ENCODE measurements at places on chromosomes 2 and 18. TPM values are rescaled to one million over a fixed set of nuclear protein-coding genes. Genes with fewer than 3 reads are reported as not detected.

MIB1 gene
- total RNA-seq: 45.0 TPM

COL6A3 gene
- total RNA-seq: 7.9 TPM

TSPYL6 gene
- total RNA-seq: not detected

CD8A gene
- 2.8 TPM for total RNA-seq

FASTKD1 gene
- total RNA-seq: 61.9 TPM

SS18 gene
- total RNA-seq: 75.2 TPM

LRRC30 gene
- not detected for total RNA-seq

KCNF1 gene
- total RNA-seq: not detected

SLC9A4 gene
- total RNA-seq: 0.09 TPM

KIF1A gene
- total RNA-seq: 0.97 TPM

ZNF396 gene
- total RNA-seq: 0.25 TPM

BMP10 gene
- total RNA-seq: not detected

ITGA4 gene
- total RNA-seq: 96.5 TPM

PPIL3 gene
- 55.4 TPM for total RNA-seq

NEU2 gene
- total RNA-seq: not detected

TEKT4 gene
- not detected for total RNA-seq

REG3G gene
- not detected for total RNA-seq

RAB17 gene
- not detected for total RNA-seq

MDH1 gene
- 212 TPM for total RNA-seq

ILKAP gene
- 71.3 TPM for total RNA-seq

CFAP210 gene
- not detected for total RNA-seq

AGXT gene
- not detected for total RNA-seq

LYG1 gene
- total RNA-seq: 2.0 TPM

UGT1A8 gene
- total RNA-seq: not detected

ANO7 gene
- 4.3 TPM for total RNA-seq

C1QL2 gene
- not detected for total RNA-seq

ALS2 gene
- total RNA-seq: 14.3 TPM

TMEM198 gene
- 3.8 TPM for total RNA-seq

GPR17 gene
- not detected for total RNA-seq

GPD2 gene
- total RNA-seq: 23.6 TPM

GALNT3 gene
- 21.3 TPM for total RNA-seq

GPR39 gene
- total RNA-seq: not detected

ACOXL gene
- 1.4 TPM for total RNA-seq

LIPG gene
- total RNA-seq: 0.59 TPM
